ENCODE measurements at places on chromosomes 2 and 18.

GRCh38 chr2:154963511-154963910, 265.0 kb downstream of the KCNJ3 start:
- DNase-seq, result no peak

DNA sequence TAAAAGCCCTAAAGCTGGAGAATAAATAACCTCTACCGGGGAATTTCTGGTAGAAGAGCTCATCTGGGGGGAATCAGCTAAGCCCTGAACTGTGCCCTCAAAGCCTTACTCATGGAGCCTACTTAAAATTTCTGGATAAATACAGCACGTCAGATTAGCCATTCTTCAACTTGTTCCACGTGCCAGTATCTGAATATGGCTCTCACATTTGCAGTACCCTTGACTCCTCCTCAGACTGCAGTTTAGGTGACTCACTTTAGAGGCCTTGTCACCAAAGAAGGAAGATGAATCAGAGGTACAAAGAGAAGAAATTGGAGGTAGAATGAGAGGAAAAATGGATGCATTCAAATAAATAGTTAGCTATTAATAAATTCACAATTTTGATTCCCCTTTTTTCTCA, 34.6 kb upstream of the POTEC start:
- DNase-seq, result no peak

DNA sequence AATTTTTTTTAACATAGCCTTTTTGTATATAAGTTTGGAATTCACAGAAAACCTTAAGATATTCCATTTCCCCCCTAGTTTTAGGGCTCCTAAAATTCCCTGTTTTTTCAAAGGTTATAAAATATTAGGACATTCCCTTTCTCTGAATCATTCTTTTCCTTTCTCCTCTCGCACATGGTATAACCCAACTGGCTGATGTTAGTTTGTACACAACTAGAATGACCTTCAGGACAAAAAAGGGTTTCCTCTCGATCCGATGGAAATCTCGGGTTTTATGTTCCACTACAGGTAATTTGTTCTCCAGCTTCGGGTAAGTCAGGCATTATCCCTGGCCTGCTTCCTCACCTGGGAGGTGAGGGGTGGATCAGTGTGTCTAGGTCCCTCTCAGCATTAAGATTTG, 215.1 kb downstream of the LDLRAD4 start:
- DNase-seq, result no peak

GRCh38 chr2:38702413-38702812, 36.5 kb downstream of the GALM start:
- DNase-seq, result no peak

DNA sequence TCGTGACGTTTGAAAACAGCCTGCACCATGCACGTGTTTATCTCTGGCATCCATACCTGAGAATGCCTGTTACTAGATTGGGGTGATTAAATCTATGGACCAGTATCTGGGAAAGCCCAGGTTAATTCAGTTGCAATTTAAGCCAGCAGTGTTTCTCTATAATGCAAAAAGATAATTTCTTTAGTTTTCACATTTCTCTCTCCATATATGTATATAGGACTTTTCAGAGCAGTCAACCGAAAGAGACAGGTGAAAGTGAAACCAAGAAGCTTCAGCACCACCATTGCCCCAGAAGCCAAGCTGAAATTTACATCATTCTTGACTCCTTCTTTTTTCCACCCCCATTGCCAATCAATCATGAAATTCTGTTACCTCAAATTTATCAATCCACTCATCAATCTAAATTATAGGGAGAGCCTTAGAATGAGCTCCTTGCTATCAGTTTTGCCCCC, 2.7 kb upstream of the LRP2 start:
- no peak for DNase-seq

GRCh38 chr2:126681505-126681904, 25.5 kb downstream of the GYPC start:
- no peak for DNase-seq

DNA sequence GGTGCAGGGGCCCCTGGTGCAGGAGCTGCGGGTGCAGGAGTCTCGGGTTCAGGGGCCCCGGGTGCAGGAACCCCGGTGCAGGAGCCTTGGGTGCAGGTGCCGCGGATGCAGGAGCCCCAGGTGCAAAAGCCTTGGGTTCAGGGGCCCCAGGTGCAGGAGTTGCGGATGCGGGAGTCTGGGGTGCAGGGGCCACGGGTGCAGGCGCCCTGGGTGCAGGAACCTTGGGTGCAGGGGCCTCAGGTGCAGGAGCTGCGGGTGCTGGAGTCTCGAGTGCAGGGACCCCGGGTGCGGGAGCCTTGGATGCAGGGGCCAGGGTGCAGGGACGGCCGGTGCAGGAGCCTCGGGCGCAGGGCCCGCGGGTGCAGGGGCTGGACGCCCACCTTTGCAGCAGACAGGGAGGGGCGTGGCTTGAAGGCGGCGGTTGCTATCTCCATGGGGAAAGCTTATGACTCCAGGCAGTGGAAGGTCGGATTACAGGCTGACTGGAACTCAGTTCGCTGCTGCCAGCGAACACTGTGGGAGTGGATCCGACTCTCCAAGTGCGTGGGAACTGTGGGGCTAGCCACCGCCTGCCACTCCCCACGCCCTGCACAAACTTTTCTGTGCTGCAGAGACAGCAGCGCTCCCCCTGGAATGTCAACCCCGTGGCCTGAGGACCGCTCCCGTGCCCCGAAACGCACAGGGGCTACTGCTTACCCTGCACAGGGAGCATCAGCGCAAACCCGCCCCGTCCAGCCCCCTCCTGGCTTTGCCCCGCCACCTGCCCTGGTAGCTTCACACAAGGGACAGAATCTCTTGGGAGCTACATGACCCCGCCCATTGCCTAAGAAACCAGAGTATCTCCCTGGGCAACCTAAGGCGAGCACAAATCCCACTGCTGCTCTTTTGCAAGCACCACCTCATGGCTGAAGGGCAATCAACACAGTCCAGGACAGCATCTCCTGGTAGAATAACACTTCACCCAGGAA, 40.3 kb downstream of the COPS9 start:
- peak; percentile 68 for DNase-seq

GRCh38 chr2:157076526-157077161, 180.9 kb upstream of the GALNT5 start:
- DNase-seq, result no peak

GRCh38 chr2:16718576-16719484, 53.2 kb upstream of the CYRIA start:
- no peak for DNase-seq

GRCh38 chr2:183868153-183868552, 730.2 kb upstream of the ZNF804A start:
- no peak for DNase-seq

- DNase-seq, result no peak
These were observed 203.7 kb upstream of the ITGA4 start for GRCh38 chr2:181253438-181253837.

- no peak for DNase-seq
These were observed 11.1 kb downstream of the MSGN1 start for GRCh38 chr2:17827316-17827715.

DNA sequence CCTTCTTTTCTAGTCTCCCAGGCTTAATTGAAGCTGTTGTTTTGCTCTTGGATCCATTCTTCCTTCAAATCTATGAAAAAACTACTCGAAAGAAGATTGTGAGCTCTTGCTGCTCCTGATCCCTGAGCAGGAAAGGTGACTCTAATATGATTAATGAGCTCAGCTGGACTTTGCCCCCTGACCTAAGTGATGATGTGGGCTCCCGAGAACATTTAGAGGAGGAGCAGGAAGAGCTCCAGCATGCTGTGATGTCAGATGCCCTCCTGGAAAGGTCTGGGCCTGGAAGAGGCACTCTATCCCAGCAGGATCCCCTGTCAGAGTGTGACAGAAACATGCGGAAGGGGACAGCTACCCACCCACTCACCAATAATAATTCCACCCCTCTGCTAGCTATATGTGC, 117.9 kb upstream of the PELI1 start:
- no peak for DNase-seq
